Mesenchymal stem cell (in vitro differentiated cells and primary cell): ENCODE measurements at places on chromosomes 5 and 9.

DNA sequence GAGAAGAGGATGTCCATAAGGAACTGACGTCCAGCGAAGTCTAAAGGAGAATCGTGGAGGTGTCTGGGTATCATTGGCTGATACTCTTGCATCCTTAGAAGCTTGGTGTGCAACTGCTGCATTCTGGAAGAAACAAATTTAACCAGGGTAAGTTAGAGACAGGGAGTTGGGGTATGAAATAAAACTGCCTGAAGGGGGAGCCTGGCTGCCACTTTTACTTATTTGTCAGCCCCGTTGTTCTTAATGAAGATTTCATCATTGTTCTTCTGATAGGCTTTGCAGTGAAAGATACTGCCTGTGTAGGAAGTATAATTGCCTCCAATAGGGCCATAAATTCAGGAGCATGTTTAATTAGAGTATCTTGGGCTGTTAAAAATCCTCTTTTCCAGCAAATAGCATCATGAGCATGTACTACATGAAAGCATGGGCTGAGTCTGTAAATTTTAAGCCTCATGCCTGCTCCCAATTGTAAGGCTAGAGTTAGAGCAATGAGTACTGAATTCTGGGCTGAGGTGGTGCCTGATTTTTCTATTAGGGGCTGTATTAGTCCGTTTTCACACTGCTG lies 1264.5 kb upstream of the ACO1 start:
- peak; percentile 46 for DNase-seq

DNA sequence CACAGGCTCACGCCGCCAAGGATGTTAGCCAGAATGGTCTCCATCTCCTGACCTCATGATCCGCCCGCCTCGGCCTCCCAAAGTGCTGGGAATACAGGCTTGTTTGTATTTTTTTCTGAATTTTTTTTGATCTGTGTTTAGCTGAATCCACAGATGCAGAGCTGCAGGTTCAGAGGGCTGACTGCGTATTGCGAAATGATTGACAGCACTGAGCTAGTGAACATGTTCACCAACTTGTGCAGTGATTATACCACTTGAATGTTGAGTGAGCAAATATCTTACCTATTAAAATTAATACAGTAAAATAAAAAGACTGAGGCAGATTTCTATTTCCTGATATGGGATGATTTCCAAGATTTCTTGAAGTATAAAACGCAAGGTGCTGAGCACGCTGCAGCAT lies 123.1 kb upstream of the PHYKPL start:
- no peak for DNase-seq

DNA sequence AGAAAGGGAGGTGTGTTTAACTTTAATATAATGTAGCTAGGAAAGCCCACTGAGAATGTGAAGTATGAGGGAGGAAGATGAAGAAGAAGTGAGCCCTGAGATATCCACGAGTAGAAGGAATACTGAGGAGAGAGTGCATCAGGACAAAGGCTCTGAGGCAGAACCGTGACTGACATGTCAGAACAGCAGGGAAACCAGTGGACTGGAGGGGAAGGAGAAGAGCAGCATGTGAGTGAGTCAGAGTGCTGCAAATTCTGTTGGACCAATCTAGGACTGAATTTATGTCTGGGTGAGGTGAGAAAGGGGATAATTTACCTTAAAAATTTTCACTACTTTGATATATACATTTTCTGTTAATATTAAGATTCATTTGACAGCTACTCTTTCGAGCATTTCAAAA lies 110.3 kb downstream of the ST8SIA4 start:
- DNase-seq, result no peak

DNA sequence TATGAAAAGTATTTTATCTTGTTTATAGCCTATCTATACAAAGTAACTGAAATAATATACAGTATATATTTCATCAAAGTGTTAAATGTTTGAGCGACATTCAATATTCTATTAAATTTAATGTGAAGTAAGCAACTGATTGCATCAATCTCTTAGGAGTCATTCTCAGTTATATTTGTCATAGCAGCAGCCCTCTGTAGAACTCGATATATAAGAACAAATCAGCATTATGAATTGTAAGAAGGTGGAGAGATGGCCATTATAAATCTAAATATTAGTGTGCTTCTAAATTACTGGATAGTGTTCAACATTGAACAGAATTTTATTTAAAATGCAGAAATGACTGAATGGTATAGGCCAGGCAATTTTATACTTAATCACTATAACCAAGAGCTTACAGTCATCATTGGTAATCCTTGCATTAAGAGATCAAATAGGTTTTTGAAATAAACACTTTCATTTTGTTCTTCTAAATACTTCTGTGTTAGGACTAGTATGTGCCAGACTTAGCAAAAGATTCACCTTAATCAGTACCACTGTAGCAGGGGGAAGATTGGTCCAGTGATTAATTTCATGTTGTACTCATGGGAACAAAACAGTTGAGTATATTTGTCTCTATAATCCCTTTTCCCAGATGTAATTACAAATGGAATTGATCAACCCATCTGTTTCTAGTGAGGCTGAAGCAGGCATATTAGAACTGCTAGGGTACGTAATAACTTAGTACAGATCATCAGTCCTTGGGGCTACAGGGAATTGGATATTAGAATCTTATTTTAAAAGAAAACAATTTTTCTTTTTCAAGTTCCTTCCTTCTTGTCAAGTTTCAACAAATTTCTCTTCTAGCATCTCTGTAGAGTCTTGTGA lies 108.3 kb upstream of the TYRP1 start:
- DNase-seq, result no peak

- no peak for DNase-seq
Measured at GRCh38 chr5:171750311-171750788, 35.3 kb upstream of the SMIM23 start.

DNA sequence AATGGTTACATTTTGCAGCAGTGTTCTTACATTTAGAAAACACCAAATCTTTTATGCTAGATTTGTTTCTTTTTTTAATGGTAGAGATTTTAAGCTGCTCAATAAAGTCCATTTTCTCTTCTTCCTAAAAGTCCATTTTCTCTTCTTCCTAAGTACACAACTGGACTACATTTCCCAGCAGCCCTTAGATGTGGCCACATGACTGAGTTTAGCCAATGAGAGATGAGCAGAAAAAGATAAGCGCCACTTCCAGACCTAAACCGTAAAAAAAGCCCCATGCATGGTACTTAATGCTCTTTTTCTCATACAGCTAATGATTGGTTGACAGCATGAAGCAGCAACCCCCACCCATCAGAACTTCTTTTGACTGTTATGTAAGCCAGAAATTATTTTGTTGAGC lies 206.7 kb downstream of the FAM114A2 start:
- peak; percentile 73 for DNase-seq

GRCh38 chr9:76985581-76985980 lies 33.9 kb upstream of the FOXB2 start:
- no peak for DNase-seq

DNA sequence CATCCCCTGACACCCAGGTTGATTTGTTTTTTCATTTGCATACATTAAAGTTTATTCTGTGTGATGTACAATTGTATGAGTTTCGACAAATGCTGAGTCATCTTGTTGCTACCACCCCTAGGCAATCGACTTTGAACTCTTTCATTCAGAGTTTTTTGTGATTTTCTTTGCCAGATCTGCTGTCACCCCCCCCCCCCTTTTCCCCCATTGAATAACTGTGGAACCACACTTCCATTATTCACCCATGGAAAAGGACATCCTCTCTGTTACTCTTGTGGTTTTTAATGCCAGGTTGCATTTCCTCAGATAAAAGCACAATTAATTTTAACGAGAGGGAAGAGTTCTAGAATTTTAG lies 13.7 kb upstream of the FAM120AOS start:
- DNase-seq, result no peak

DNA sequence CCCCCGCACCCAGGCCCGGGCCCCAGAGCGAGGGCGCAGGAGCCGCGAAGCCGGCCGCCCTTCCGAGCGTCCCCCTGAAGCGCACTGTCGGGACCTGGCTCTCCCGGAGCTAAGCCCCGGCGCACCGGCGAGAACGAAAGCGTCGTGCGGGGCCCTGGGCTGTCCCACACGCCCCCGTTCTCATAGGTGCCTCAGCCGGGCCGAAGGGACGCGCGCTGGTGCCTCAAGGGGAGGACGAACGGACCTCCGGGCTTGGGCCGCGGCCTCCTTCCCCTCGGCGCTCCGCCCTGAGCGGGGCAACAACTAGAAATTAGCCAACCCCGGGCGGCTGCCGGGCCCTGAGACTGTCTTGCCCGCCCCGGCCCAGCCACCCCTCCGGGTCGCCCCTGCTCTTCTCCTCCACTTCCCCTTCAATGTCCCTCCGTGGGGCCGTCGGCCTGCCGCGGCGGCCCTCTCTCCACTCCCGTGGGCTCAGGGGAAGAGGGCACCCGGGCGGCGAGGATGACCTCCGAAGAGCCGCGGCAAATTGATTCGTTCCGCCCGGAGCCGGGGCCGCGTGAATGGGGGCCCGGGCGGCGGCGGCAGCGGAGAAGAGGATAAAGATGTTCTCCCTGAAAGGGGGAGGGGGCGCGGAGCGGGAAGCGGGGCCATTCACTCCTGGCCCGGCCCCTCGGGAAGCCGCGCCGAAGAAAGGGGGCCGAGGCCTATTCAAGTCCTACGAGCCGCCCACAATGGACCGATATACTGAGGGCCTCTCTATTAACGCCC lies 3.5 kb upstream of the PRDM12 start:
- peak; percentile 22 for DNase-seq

DNA sequence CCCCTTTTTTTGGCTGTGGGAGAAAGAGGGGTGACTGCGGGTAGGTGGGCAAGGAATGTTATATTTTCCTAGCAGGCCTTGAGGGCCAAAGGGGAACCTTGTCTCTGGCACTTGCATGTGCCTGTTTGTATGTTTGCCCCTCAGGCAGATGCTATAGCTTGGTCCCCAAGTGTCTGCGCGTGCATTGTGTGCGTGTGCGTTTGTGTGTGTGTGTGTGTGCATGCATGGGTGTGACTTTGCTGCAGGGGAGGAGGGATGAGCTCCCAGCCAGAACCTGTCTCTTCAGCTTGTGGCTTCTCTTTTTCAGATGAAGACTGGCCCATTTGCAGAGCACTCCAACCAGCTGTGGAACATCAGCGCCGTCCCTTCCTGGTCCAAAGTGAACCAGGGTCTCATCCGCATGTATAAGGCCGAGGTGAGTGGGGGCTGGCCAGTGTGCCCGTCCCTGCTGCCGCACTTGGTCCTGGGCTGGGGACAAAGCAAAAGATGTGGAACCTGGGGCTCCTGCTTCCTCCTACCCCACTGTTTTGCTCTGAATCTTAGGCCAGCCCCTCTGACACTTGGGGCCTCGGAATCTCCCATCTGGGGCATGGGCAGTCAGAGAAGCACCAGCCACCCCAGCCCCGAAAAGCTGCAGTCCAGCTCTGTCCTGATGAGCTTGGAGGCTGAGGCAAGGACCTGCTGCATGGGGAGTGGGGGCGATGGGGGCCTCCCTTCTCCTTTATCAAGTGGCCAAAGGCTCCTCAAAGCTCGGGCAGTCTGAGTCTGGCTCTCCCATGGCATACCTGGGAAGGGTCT lies 31.1 kb downstream of the PTPA start:
- DNase-seq, result no peak

DNA sequence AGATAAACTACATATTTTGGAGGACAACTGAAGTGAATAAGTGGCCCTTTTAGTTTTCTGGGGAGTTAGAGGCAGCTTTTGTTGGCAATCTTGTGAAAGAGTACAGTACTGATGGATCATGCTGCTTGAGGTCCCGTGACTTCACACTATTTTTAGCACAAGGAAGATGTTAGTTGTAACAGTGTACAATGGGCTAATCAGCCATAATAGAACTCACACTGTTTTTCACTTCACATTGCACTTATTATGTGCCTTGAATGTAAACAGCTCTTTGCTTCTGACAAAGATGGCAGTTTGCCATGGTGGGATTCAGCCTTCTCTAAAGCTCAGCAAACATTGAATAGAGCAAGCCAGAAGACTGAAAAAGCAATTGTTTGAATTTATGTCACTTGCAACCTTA lies 176.7 kb upstream of the ZNF608 start:
- peak; percentile 75 for DNase-seq

GRCh38 chr5:50547303-50547702 lies 106.2 kb upstream of the EMB start:
- no peak for DNase-seq

- peak; percentile 57 for DNase-seq
Measured at GRCh38 chr5:143086908-143087637, 316.4 kb downstream of the NR3C1 start.

GRCh38 chr5:131263648-131264450 lies at the start of gene CDC42SE2:
TSS of gene CDC42SE2 (plus strand) at chr5:131264053. CDS start at chr5:131359494, 95,441 bp downstream.
- peak; percentile 87 for DNase-seq

GRCh38 chr9:16230731-16231130 lies 639.7 kb downstream of the BNC2 start:
- no peak for DNase-seq

- no peak for DNase-seq
Measured at GRCh38 chr5:15731699-15732098, 231.7 kb downstream of the FBXL7 start.

- peak; percentile 26 for DNase-seq
Measured at GRCh38 chr5:124395287-124395686, 351.2 kb downstream of the ZNF608 start.

- DNase-seq, result no peak
Measured at GRCh38 chr5:82538339-82539034, 260.3 kb upstream of the RPS23 start.

DNA sequence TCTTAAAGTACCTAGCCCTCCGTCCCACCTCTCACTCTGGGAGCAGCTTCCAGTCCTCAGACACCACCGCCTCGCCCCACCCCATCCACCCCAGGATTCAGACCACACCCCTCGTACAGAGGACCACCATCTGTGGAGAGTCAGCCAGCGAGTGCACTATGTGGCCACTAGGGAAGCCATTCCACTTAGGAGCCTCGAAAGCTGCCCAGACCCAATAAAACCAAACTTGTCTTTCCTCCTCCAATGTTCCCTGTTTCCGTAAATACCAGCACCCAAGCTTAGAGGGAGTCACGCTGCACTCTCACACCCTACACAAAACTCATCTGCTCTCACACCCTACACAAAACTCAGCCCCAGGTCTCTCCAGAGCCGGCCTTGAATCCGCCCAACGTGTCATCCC lies 1.9 kb downstream of the GCNT4 start:
- peak; percentile 65 for DNase-seq
